Right renal cortex interstitium (tissue), 3 donors: ENCODE measurements at places on chromosomes 1 and 21. TPM values are rescaled to one million over a fixed set of nuclear protein-coding genes. Genes with fewer than 3 reads are reported as not detected.

- DNase-seq = no peak
Observed at GRCh38 chr21:27761623-27762022, 794.7 kb upstream of the ADAMTS5 start.

FCMR gene
- 2.4 TPM for polyA plus RNA-seq

DNA sequence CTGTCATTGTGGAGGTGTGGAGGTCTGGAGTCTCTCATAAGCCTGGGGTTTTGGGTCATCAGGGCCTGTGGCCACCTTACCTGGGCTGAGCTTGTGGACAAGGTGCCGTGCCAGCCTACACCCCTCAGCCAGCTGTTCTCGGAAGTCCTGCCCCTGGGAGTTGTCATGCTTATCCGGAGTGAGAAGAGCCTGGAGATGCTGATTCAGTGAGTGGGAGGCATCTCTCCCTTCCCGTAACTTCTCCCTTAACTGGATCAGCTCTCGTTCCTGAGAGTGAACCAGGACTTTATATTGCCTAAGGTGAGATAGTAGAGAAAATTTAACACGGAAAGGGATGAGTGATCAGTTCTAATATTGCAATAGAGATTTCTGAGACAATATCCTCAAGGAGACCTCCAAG lies 30.0 kb upstream of the REG4 start:
- no peak for DNase-seq

GRCh38 chr1:54052431-54052933 lies 522 bp downstream of the TMEM59 start:
- no peak for DNase-seq

DNA sequence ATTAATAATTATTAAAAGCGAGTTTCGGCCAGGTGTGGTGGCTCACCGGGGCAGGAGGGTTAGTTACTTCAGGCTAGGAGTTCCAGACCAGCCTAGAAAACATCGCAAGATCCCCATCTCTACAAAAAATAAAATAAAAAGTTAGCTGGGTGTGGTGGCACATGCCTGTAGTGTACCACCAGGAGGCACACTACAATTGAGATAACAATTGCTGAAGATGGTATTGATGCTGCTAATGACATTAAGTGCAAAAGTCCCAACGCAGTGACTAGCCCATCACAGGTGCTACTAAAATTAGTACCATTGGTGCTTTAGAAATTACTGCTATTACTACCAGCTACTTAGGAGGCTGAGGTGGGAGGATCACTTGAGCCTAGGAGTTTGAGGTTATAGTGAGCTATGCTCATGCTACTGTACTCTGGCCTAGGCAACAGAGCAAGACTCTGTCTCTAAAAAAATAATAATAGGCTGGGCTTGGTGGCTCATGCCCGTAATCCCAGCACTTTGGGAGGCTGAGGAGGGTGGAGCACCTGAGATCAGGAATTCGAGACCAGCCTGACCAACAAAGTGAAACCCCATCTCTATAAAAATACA lies 156.6 kb downstream of the GREM2 start:
- DNase-seq = no peak

DNA sequence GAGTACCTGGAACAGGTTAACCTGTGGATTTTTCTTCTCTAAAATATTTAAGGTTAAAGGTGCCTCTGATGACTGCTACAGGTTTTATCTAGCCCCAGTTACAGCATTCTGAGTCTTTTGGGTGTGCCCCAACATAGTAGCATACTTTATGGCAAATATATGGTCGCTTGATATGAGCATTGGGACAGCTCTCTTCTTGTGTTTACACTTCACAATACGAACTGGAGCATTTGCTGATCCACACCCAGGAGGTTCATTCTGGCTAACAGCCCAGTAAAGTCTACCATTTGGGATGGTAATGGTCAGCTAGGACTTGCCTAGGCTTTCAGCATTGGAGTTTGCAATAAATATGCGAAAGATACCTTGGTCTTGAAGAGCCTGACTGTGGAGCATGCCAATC lies 101.3 kb downstream of the DISP1 start:
- no peak for DNase-seq

ARMH1 gene
- polyA plus RNA-seq = 8.6 TPM

- no peak for DNase-seq
Observed at GRCh38 chr1:185926588-185926987, 192.4 kb downstream of the HMCN1 start.

- DNase-seq = no peak
Observed at GRCh38 chr1:13888351-13888986, 188.5 kb downstream of the PRDM2 start.

DNA sequence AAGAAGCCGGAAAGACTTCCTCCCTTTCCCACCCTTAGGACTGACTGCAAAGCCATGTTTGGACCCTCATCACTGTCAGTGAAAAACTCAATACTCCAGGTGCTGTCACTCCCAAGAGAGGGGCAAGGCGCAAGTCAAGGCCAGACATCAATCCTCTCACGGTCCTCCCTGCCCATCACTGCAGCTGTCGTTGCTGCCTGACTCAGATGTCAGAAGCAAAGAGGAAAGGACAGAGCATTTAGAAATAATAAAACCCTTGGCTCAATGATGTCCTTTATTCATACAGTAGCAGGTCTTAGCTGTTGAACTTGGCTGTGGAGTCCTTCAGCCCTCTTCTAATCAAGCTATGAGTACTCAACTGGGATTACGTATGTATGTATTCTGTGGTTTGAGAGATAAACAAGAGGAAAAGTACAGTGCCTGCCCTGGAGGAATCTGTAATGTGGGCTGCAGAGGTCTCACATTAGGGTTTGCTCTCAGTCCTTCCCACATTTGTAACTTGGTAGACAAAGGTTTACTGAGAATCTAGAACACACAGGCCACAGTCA lies 13.5 kb downstream of the SUSD4 start:
- DNase-seq = no peak

- no peak for DNase-seq
Observed at GRCh38 chr1:101291562-101292380, 55.0 kb downstream of the S1PR1 start.

NCF2 gene
- 2.6 TPM for polyA plus RNA-seq

ANXA9 gene
- polyA plus RNA-seq = 12.4 TPM

- DNase-seq = peak; percentile 35
Observed at GRCh38 chr1:211885747-211886522, 55.4 kb upstream of the LPGAT1 start.

DNA sequence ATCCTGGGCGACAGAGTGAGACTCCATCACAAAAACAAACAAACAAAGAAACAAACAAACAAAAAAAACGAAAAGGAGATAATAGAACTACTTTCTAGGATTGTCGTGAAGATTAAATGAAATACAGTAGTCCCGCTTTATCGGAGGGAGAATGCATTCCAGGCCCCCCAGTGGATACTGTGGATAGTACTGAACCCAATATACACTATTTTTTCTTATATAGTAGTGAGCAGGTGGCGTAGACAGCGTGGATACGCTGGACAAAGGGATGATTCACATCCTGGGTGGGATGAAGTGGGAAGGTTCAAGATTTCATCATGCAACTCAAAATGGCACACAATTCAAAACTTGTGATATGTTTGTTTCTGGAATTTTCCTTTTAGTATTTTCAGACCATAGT lies 8.0 kb downstream of the SLC35F3 start:
- no peak for DNase-seq

- no peak for DNase-seq
Observed at GRCh38 chr1:51168936-51169335, 66.9 kb downstream of the C1orf185 start.

GSTM5 gene
- 60.4 TPM for polyA plus RNA-seq

CA6 gene
- not detected for polyA plus RNA-seq

DNA sequence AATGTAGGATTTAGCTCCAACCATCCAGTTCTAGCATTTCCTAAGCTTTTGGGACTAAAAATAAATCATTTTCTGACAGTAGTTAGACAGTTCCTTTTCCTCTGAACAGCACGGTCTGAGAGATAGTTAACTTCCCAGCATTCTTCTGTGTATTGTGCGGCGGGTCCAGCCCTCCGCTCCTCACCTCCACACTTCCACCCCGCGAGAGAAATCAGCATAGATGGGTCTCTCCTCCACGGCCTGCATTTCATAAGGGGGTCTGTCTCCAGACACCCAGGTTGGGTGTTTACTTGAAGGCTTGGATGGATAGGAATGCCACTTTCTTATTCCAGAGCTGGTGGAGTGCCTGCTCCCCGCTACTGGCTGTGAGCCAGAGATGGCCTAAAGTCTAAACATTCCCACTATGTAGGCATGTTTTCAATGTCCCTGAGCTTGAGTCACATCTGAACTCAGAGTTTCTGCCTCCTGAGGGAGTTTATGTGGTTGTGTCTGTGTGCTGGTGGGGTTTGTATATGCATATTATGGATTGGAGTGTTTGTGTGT lies 38.0 kb upstream of the PPP2R5A start:
- no peak for DNase-seq

DNA sequence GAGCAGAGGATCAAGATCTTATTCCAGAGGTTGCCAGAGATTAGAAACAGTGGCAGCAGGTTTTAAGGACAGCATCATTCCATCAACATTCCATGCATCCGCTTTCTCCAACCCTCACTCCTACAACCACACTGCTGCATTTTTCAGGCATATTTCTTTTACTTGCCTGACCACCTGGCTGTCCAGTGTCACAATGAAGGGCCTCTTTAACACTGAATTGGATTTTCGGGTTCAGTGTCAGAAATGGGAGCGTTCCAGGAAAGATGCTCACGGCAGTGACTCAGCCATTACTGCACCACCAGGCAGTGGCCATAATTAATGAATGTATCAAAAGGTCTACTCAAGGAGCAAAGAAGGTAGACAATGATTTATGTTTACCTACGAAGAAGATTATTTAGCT lies 200.4 kb upstream of the ESRRG start:
- no peak for DNase-seq

- no peak for DNase-seq
Observed at GRCh38 chr1:56707379-56707778, 62.3 kb downstream of the PRKAA2 start.

- DNase-seq = no peak
Observed at GRCh38 chr1:104765085-104765484, 1015.4 kb downstream of the AMY1C start.

GRCh38 chr21:26840912-26841311 lies 4.3 kb downstream of the ADAMTS1 start:
- DNase-seq = no peak

DNA sequence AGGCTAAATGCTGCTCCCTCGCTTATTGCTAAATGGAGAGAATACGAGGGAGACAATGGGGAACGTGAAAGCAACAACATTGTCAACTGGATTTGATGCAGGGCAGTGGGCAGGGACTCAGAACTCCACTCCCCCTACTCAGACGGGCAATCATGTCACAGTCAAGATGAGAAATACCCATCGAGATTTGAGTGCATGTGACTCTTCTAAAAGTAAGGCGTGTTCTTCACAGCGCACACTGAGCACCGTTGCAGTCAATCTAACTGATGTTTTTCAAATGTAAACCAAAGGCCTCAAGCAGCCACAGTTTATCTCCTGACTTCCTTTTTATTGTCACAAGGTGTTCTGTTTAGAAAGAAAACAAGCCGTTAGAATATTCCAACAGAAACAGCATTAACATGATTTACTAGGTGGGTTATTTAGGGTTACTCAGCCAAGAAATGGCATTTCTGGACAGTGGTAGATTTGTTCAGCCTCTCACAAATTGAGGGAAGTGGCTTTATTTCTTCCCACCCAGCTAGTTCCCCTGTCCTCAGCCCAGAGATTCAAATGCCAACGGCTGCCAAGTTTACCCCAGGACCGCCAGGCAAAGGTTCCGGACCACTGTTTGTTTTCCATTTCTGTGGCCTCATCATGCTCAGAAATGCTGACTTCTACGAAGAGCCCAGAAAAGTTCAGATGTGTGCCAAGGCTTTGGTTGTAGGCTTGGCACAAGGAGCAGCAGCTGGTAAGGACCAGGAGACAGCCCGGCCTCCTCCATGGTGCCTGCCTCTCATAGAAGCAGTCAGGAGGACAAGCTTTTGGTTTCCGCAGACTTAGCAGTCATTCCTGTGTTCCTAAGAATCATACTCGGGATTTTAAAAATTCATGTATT lies 171.4 kb downstream of the KIF26B start:
- DNase-seq = no peak

DNA sequence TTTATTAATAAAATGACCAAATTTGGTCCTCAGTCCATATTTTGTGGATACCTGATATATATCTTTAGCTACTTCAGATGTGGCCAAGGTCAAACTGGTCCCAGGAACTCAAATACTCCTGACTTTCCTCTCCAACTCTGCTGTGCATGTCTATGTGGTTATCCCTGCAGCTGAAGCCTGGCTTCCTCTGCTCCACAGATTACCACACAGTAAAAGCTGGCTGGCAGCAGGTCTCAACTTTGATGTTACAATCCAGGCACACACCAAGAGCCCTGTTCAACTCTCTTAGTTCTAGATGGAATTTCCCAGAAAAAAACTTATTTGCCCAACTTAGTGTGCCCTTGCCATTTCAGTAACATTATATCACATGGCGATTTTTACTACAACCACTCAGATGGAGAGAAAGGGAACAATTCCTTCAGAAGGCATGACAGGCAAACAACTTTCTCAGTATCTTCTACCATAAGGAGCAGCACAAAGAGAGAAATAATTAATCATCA lies 479.5 kb downstream of the PLPP3 start:
- DNase-seq = no peak

CELA3B gene
- not detected for polyA plus RNA-seq

DNA sequence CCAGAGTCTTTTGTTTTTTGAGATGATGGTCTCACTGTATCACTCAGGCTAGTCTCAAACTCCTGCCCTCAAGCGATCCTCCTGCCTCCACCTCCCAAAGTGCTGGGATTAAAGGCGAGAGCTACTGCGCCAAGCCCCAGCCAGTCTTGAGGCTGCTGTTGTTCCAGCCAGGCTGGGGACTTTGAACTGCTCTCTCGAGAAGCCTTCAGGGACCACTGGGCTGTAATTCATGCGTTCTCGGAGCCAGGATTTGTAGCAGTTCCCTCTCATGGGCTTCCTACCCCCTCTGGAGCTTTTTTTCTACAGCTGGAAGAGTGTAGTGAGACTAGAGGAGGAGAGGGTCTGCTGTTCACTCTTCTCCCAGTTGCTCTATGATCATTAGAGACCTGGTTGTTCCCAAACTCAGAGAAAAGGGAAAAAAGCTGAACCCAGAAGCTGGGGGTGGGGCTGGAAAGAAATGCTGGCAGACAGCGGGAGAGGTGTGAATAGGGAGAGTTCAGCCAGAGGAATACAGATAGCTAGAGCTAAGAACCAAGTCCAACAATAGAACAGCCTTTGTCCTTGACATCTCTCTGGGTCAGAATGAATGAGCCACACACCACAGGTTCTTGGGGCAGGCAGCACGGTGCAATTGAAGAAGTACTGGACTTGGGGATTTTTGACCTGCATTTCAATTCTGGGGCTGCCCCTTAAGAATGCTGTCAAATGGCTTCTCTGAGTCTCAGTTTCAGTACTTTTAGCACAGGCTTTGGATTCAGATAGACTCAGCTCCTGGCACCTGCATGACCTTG lies 13.2 kb upstream of the SLC41A1 start:
- no peak for DNase-seq

DNA sequence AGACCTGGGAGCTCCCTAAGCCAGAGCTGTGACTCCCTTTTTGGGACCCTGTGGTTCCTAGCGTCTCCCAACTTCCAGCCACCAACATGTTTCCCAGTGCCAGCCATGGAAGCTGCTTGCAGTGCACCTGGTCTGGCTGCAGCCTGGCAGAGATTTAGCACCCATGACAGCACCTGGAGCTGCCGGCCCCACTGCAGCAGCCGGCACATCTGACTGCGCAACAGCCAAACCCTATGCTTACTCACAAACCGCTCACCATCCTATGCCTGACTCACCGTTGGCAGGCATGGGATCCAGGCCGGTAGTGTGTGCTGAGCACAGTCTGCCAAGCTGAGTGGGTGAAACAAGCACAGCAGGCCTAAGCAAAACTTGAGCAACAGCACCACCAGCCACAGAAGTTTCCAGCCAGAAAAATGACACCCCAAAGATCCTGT lies 435.9 kb upstream of the PRMT6 start:
- DNase-seq = no peak
